Hindlimb muscle (tissue), 1 donor: ENCODE measurements at places on chromosomes 11 and 22. TPM values are rescaled to one million over a fixed set of nuclear protein-coding genes. Genes with fewer than 3 reads are reported as not detected.

The MYO18B gene
- polyA plus RNA-seq, result 118 TPM

The DEUP1 gene
- polyA plus RNA-seq, result not detected

The APLP2 gene
- 135 TPM for polyA plus RNA-seq

The NAALADL1 gene
- 7.4 TPM for polyA plus RNA-seq

The DDX25 gene
- 0.62 TPM for polyA plus RNA-seq

The SYT7 gene
- 3.4 TPM for polyA plus RNA-seq

The BACE1 gene
- 34.0 TPM for polyA plus RNA-seq

The PTPN5 gene
- polyA plus RNA-seq, result 0.34 TPM

The WT1 gene
- polyA plus RNA-seq, result not detected

The SLC29A2 gene
- polyA plus RNA-seq, result 40.8 TPM

The ENTHD1 gene
- polyA plus RNA-seq, result not detected

The LSP1 gene
- 77.7 TPM for polyA plus RNA-seq

The MPZL2 gene
- polyA plus RNA-seq, result 0.90 TPM

The CLDN25 gene
- 0.62 TPM for polyA plus RNA-seq

The SCUBE1 gene
- polyA plus RNA-seq, result 0.10 TPM

The LMO2 gene
- 16.5 TPM for polyA plus RNA-seq

The MN1 gene
- 17.7 TPM for polyA plus RNA-seq

- DNase-seq, result no peak
Observed at GRCh38 chr22:26890870-26891269, 233.5 kb downstream of the MIAT start.

GRCh38 chr22:31271485-31271884, 20.8 kb downstream of the PIK3IP1 start:
- no peak for DNase-seq

GRCh38 chr22:29946220-29946619, 63.2 kb downstream of the MTMR3 start:
- DNase-seq, result no peak

DNA sequence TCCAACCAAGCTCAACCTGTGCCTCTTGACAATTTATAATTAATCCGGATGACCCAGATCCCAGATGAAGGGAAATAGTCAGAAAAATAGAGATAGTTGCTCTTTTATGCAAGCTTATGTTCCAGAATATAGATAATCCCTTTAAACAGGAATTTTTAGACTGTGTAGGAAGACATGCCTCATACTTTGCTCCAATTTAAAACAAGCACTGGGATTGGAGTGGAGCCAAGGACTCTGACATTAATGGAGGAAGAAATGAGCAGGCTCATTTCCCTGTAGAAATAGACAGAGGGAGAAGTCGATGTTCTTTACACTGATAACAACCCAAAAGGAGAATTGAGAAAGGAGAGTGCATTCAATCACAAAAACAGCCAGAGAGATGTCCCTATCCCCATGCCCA, 70.1 kb upstream of the LRRC55 start:
- no peak for DNase-seq

DNA sequence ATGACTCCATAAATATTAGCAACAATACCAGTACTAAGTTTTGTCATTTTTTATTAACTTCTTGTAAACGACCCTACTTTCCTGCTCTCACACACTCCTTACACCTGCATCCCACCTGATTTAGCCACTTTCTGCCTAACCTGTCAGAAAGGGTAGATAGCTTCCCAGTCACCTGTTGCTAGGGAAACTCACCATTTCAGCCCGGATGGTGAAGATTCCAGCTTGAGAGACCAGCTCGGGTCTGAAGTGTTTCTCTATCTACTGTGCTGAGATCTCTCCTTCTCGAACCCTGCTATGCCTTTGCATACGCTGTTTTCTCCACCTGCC, at the start of gene PARVG:
Gene PARVG (plus strand): TSS at position 220 of the 327 bp plus-strand sequence. CDS start 2,405 bp downstream, outside the sequence.
- no peak for DNase-seq

DNA sequence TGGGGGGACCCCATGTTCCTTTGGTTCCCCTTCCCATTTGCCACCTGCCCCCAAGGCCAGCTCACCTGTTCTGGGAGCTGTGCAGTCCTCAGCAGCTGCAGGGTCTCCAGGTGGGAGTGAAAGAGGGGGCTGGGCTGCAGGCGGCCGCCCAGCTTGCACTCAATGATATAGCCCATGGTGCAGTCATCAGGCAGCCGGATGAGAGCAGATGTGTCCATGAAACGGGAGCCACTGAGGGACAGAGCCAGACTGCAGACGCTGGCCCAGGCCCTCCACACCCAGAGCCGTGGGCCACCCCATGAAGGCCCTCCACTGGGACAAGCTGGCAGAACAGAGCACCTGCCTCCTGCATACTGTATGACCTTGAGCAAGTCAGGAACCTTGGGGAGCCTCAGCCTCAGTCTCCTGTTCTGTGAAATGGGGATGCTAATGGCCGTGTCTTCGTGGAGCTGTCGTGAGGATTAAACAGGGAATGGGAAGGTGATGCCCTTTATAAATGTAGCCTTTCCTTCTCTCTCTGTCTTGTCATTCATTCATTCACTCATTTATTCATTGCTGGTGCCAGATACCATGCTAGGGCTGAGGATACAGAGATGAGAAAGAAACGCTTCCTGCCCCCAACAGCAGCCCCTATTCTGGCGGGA, 11.6 kb downstream of the MFNG start:
- no peak for DNase-seq

DNA sequence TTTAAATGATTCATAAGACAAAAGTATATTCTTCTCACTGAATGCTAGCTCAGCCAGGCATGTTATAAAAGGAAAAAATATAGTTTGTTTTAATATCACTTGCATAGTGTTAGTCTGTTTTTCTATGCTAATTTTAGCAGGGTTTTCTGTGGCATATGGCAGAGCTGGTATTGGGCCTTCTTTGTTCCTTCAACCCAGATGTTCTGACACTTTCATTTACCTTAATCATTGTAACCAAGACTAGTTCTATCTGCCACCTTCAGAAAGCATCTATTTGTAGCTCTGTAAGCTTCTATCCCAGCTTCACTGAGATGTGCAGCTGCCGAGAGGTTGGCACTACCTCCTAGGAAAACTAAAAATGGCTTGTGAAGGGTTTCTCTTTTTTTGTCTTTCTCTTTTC, 338.7 kb downstream of the GUCY1A2 start:
- DNase-seq, result no peak

- peak; percentile 36 for DNase-seq
Observed at GRCh38 chr11:16881074-16881709, 133.0 kb downstream of the PLEKHA7 start.

DNA sequence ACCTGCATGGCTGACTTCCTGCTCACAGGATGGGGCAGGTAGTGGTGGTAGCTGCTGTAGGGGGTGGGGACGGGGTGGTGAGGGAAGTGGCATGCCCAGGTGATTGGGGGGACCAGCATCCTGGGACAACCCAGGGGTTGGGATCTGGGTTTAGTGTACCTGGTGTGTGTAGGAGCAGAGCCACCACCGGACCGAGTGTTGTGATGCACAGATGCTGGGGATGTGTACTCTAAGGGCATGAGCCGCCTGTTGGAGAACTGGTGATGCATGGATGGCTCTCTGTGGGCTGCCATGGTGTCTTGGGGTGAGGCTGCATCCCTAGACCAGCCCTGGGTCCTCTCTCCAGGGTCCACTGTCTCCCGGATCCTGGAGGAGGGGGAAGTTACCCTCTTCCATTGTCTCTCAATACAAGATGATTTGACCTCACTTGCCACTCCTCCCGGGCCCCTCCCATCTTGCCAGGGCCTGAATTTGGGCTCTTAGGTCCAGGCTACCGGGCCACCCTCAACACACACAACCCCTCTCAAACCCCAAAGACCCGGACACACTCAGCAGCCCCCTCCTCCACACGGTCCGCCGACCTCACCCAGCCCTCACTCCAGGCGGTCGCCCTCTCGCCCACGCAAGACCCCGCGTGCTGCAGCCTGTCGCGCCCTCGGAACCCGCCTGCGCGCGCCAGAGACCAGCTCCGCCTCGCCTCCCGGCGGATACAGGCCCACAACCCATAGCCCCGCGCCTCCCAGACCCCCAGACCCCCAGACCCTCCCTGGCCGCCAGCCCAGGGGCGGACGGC, 619 bp downstream of the LRRC75B start:
- no peak for DNase-seq

- DNase-seq, result no peak
Observed at GRCh38 chr11:69001243-69002081, 11.6 kb downstream of the MRGPRF start.

DNA sequence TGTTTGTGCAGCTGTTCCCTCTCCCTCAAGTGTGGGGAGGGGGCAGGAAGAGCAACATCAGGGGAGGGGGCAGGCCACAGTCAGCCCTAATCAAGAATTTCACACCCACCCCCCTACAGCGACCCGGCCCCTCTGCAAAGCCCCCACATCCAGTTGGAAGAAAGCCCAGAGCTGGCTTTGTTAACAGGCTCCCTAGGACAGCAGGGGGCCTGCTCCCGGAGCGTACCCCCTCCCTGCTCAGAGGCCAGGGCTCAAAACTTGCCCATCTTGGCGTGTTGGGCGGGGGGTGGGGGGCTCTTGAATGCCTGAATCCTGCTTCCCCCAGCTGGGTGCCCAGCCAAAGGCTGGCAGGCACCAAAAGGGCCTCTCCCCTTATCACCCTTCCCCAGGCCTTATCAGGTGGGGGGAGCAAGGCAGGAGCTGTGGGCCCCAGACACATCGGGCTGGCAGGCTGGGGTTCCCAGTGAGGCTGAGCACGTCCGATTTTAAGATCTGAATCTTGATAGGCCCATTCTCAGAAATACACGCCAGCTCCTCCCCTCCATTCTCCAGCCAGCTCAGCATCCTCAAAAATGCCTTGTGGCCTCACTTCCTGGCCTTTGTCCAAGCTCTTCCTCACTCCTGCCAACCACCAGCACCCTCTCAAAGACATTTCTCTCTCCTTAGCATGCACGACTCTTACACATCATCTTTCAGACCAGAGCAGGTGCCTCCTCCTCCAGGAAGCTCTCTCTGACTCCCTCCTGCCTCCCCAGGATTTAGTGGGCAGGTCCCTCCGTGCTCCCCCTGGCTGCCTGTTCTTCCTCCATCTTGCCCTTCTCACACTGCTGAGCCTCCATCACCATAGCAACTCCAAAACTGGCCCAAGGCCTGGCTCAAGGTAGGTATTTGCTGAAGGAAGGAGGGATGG, 384.8 kb downstream of the MN1 start:
- no peak for DNase-seq

DNA sequence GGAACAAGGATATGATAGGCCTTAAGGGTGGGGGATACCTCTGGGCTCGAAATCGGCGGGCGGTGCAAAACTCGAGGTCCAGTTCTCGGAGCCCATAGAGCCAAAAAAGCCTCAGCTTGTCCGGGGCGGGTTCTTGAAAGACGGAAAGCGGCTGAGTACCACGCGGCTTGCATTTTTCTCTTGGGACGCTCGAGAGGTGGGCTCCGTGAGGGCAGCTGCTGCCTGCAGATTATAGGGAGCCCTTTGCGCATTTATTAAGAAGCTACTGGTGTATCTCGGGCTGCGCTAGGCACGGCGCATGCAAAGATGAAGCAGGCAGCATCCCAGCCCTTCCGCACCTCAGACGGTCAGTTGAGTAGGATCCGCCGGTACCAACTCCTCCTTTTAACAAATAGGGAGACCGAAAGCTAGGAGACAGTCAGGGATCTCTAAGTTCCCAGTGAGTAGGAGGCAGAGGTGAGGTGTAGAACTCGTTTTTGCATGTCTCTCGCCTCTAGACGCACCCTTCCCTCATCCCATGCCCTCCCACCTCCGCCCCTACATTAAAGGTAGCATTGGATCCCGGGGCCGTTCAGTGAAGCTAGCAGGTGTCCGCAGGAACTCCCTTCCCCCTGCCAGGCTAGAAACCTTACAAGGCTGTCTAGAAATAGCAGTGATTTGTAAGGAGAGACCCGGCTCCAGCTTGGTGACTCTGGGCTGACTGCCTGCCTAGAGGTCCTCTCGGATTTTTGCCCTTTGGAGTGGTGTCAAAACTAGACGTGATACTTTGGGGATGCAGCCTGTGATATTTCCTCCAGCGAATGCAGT, 768 bp downstream of the LDHA start:
- no peak for DNase-seq

DNA sequence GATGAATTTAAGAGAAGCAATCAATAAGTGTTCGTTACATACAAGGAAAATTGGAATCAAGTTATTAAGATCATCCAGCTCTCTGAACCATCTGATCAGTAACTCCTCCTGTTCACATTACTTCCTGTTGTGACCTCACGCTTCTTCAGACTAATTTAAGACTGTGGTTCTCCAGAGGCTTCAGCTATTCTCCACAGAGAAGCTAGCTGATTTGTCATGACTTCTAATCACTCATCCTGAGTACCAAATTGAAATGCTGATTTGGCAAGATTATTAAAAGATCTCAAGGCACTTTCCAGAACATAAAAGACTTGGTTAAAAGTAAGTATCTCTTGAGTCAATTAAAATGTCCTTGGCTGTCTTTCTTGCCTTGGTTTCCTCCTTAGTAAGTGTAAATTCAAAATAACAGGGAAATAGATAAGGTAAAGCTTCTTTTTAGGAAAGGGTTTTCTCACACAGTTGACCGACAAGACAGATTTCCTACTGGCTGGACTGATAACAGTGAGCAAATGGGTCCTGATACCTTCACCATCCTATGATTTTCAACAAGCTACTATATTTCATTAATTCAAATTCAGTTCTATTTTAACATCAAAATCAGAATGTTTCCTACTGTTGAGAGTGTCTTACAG, 38.5 kb downstream of the GAB2 start:
- DNase-seq, result no peak

DNA sequence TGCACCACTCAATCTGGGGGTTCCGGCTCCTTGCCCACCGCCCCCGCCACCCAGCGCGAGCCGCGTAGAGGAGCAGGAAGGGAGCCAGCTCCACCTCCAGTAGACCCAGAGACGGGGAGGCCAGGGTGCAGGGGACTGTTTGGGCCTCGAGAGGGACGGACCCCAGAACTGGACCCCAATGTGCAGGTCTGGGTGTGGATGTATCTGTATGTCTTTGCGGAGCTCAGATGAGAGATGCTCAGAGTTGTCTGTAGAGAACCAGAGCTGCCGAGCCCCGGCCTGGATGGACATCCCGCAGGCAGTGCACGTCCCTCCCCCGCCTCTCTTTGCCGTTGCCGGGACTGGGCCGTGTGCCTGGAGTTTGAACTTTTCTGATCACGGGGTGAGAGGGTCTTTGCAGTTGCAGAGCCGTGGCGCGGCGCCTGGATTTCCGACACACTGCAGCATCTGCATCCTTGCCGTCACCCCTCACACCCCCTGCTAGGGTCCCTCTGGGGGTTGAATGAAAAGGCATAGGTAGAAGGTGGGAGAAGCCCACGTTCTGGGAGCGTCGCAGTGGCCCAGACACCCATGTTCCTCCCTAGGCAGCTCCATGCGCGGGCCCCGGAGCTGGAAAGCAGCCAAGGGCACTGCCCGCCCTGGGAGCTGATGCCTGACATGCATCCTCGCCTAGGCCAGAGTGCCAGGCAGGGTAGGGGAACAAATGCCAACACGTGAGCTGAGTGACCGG, 105.2 kb downstream of the KCNQ1 start:
- DNase-seq, result peak; percentile 64

- DNase-seq, result no peak
Observed at GRCh38 chr22:20076627-20077172, 3.3 kb upstream of the DGCR8 start.

- DNase-seq, result no peak
Observed at GRCh38 chr11:36342327-36342726, 46.2 kb downstream of the PRR5L start.

DNA sequence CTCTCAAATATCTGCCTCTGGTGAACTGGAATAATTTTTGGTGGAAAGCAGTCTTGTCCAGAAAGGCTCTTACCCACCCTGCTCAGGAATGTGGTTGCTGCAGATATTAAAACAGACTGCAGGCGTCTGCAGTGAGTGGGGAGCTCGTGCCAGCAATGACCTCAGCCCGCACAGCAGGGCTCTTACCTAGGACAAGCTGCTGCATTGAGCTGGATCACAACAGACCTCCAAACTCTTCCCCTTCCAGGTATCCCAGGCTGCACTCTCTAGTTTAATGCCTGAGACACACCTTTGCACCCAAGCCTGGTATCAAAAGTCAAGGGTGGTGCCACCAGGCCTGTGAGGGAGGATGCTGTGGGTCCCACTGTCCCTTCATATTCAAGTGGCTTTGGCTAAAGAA, 69.7 kb upstream of the CDON start:
- peak; percentile 66 for DNase-seq
